Foreskin fibroblast (primary cell): ENCODE measurements at places on chromosomes 13 and 19.

- DNase-seq: peak; percentile 36
These were observed 676.7 kb downstream of the PCDH9 start for GRCh38 chr13:66553391-66553790.

- DNase-seq: no peak
These were observed 19.5 kb downstream of the CHERP start for GRCh38 chr19:16522559-16523377.

DNA sequence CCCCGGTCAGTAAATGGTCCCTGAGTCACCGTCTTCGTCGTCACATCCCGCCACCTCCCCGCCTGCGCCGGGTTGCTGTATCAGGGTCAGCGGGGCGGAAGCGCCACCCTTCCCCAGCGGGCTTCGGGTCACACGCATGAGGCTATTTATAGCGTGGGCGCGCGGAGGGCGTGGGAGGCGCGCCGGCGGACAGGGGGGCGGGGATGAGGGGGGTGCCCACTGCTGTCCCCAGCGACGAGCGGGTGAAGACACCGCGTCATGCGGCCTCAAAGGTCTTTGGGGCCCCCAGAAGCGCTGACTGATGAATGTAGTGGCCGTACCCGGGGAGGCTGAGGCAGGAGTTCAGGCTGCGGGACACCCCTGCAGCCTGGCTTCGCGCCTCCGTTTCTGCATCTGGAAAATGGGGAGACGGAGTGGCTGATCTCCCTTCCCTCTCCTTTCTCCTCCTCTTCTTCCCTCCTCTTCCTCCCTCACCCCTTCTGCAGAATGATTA, 7.9 kb downstream of the UNC13A start:
- DNase-seq: peak; percentile 81

DNA sequence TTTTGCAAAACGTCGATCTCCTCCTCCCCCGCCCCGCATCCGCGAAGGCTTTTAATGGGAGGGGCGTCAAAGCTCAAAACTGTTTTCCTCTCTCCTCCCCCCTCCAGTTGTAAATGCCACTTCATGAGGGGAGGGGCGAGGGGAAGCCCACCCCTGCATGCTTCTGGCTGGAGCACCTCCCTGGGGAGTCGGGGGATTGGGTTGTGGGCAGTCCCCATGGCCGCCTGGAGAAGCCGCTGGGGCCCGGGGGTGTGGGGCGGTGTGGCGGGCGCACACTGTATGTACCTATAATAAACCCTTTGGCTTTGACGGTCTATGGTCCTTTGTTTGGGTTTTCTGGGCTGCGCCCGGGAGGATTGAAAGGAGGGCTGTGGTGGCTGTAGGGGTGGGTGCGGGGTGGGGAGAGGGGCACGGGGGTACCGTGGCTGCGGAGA, 505 bp upstream of the SHKBP1 start:
- DNase-seq: no peak

DNA sequence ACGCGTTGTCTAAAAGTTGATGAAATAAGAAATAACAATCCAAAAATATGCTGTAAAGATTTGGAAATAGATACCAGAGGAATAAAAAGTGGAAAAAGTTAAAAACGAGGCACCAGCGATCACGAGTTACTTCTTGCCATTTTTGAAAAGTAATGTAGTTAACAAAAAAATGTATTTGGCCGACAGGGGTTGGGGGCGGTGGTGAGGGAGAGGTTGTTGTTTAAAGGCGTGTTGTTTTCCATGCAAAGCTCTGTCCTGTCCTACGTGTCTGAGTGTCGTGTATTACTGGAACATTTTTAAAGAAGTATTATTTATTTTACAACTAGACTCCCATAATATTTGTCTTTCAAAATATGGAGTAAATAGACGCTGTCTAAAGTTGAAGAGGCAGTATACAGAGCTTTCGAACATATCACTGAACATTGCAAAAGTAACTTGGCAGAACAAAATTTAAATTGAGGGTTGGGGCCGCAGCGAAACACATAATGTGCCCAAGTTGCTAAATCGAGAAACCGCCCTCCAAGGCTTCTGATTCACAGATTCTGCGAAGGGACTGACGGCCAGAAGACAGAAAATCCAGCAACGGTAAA, 823 bp downstream of the FBXO17 start:
- no peak for DNase-seq

DNA sequence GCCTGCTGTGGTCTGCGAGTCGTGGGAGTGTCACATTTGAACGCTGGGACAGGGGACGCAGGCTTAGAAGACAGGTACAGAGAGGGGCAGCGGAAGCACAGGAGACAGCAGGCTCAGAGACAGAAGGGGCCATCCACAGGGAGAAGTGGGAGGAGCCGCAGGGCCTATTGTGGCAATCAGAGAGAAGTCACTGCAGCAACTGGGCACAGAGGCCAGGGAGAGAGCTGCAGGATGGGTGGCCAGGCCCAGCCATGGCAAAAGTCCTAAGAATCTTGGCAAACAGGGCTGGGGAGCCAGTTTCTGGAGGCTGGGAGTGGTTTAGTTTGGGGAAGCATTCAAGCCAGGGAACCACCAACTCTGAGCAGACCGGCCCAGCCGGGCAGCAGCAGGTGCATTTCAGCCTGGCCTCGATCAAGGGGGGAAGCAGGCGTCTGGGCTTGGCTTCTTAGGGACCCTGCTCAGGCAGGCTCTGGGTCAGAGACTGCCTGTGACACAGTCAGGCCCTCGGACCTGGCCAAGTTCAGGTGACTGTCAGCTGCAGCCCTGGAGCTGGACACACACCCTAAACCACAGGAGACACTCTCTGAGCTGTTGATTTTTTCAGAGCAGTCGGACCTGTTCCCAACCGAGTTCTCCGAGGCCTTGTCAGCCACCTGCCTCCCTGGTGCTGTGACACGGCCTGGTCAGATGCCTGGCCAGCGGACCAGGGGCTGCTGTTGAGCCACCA, 11.8 kb downstream of the SH3GL1 start:
- DNase-seq: no peak

- DNase-seq: no peak
These were observed 3.8 kb upstream of the APC2 start for GRCh38 chr19:1445932-1446712.

GRCh38 chr13:45778882-45779281, 72.7 kb downstream of the SIAH3 start:
- DNase-seq: peak; percentile 8

DNA sequence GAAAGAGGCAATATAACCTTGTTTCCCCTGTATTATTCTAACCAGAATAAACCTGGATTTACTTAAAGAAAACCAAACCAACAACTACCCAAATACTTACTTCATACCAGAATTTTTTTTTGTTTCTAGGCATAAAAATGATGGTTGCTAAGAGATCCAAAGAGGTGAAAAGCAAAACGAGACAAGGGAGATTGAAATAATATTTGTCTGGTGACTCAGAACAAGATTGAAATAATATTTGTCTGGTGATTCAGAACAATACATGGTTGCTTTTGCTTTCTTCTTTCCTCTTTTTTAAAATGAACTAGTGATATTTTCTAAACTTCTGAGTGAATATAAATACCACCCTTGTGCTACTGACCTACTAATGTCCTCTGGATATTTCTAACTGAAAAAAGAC, 592.9 kb downstream of the KCTD12 start:
- DNase-seq: peak; percentile 28

GRCh38 chr19:33304760-33305647, 2.7 kb upstream of the CEBPA start:
- DNase-seq: no peak

DNA sequence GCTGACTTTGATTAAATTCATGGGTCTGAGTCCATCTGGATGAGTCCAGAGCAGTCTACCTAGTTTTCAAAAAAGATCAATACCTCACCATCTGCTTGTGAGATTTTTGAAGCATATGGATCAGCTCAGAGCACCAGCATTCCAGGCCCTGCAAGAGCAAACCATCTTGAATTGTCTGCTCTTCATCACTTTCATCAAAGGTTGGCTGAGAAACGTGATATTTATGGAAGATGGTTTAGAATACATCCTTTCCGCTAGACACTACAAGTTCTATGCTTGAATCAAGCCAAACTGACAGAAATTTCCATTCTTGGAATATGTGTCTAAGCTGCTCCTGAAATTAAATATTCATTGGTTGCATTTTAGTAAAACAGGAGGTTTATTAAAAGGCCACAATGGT, 190.3 kb downstream of the KCNRG start:
- DNase-seq: no peak

DNA sequence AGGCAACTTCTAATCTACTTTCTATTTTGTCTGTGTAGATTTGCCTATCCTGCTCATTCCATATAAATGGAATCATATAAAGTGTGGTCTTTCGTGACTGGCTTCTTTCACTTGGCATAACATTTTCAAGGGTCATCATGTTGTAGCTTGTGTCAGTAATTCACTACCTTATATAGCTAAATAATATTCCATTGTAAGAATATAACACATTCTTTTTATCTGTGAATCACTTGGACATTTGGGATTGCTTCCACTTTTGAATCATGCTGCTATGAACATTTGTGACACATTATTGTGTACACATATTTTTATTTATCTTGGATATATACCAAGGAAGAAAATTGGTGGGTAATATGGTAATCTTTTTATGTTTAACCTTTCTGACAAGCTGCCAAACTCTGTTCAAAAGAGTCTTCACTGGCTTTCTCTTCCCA, 89.0 kb upstream of the CSNK1A1L start:
- peak; percentile 54 for DNase-seq

DNA sequence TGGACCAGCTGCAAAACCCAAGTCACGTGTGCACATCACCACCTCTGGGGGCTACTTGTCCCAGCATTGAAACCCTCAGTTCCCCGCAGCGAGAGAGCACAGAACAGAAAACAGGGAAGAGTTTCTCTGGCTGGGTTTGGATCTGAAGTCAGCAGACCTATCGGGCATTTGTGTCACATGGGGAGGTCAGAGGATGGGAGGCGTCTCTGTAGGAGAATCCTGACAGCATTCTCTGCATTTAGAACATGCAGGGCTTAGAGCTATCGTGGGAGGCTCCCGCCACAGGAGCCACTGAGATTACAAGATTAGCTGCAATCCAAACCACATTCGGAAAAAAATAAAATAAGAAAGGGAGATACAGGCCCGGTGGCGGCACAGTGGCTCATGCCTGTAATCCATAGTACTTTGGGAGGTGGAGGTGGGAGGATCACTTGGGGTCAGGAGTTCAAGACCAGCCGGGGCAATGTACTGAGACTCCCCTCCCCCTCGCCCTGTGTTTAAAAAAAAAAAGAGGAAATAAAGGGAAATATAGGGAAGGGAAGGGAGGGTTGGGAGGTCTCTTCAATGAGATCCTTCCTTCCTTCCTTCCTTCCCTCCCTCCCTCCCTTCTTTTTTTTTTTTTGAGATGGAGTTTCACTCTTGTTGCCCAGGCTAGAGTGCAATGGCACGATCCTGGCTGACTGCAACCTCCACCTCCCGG, 2.9 kb upstream of the TLE6 start:
- DNase-seq: peak; percentile 21

DNA sequence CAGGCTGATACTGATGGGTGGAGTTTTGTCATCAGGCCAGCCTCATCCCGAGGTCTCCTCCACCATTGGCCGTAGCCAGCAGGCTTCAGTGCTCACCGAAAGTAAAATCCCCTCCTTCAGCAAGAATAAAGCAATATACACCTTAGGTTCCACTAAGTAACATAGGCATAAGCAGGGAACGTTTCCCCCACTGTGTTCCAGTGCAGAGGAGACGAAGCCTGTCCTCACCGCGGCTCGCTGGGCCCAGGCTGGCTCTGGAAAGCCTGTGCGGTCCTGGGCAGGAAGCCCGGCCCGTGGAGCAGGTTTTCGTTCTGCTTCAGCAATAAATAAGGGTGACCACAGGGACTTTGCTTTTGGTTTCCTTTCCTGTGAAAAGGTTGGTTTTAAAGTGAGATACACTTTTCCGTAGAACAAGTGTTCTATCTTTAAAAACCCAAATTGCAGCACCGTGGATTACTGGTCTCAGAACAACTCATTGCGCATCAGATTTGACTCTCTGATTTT, 16.3 kb upstream of the TEX29 start:
- no peak for DNase-seq

GRCh38 chr13:49213539-49213938, 6.6 kb upstream of the MLNR start:
- no peak for DNase-seq

GRCh38 chr19:55092423-55093318, 17.0 kb downstream of the EPS8L1 start:
- DNase-seq: no peak

- DNase-seq: no peak
These were observed 80.1 kb upstream of the ATXN8OS start for GRCh38 chr13:70027551-70027950.

DNA sequence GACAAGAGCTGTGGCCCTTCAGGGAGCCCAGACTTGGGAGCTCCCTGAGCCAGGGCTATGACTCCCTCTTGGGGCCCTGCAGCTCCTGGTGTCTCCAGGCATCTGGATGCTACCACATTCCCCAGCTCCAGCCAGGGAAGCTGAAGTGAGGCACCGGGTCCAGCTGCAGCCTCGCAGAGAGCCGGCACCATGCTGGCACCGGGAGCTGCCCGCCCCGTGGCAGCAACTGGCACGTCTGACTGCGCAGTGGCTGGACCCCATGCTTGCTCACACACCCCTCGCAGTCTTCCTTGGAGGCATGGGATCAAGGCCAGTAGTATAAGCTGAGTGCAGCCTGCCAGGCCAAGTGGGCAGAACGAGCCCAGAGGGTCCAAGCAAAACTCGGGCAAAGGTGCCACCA, 7.4 kb downstream of the IGFL4 start:
- DNase-seq: no peak

DNA sequence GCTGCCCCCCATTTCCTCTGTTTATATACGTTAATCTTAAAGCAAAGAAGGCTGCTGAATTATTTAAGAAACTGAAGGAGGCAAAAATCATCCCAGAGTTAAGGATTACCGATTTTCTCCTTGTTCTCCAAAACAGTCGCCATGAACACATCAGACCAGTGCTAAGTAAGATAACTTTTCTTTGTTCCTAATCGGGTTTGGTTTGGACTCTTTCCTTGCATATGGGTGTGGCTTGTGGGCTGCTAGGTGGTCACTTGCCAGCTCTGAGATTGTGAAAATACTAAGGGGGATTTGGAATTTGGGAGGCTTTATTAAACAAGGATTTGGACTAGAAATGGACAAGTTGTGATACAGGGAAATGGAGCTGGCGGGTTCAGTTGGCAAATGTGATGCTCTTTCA, 212.1 kb downstream of the OXGR1 start:
- no peak for DNase-seq

- peak; percentile 55 for DNase-seq
These were observed 65.9 kb downstream of the KCNRG start for GRCh38 chr13:50080911-50081678.

DNA sequence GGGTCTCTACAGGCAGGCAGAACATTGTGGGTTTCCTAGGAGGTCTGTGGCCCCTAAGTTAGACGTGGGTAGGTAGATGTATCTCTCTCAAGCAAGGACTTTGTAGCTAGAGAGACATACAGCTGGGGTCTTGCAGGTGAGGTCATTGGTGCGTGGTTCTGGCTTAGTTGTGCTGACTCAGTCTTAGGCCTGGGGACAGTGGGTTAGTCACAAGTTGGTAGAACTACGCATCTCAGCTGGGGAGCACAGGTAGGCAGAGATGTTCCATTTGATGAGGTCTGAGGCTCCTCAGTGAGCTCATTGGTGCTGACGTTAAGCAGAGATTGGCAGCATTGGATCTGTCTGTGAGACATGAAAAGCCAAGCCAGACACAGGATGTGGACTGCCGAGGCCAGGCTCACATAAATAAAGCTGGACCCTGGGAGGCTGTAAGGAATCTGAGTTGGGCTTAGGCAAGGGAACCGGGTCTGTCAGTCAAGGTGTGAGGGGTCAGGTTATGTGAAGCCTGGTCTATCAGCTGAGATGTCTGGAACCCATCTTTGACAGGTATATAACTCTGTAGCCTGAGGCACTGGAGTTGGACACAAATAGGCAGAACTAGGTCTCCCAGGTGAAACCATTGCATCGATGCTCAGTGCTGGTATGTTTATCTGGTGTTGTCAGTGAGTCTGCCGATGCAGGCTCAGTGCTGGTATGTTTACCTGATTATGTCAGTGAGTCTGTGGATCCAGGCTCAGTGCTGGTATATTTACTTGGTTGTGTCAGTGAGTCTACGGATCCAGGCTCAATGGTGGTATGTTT, 17.4 kb upstream of the PDCD2L start:
- DNase-seq: no peak
